Choroid plexus epithelial cell (primary cell): ENCODE measurements at places on chromosomes 2 and 18.
A peak's percentile ranks its signal among the peaks of the same experiment; 100 is the strongest.

- peak; percentile 17 for DNase-seq
Observed at GRCh38 chr2:101400048-101400447, 12.7 kb upstream of the CREG2 start.

DNA sequence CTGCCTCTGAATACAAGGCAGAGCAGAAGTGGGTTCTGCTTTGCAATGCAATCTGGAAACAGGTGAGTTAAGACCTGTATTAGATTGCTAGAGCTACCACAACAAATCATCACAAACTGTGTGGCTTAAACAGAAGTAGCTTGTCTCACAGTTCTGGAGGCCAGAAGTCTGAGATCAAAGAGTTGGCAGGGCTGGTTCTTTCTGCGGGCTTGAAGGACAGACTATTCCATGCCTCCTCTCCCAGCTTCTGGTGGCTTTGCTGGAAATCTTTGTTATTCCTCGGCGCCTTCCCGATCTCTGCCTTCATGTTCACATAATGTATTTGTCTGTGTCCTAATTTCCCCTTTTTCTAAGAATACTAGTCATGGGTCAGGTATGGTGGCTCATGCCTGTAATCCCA, 58.4 kb downstream of the SAP130 start:
- no peak for DNase-seq

DNA sequence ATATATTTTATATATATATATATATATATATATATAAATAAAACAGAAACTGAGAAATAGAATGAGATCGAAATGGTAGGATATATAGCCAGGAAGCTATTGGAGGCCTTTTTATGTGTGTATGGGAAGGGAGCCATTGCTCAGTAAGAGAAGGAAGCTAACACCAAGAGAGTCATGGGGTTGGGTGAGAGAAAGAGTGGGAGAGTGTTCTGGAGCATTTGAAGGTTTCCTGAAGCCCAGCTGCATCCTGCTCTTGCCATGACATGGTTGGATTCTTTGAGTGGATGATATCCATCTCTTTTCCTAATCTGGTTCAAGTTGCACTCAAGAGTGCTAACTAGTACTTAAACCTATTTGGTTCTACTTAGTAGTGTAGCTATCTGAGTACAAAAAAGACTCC, 282.3 kb downstream of the DYSF start:
- DNase-seq: no peak

DNA sequence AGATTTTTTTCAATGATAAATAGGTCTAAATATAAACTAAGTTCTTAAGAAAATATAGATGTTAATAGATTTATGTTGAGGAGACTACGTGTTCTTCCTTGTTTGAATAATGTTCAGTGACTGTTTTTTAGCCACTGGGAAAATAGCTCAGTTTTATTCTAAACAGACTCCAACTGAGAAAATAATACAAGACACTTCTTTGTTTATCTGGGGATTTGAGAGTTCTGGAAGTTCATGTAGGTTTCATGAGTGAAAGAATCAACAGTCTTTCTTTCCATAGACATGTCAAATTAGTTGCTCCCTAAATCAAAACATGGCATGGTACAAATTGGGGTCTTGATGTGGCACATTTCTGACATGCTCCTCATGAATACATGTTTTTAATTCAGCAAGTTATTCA, 177.7 kb downstream of the MREG start:
- DNase-seq: no peak

- DNase-seq: no peak
Observed at GRCh38 chr2:207090389-207090788, 75.4 kb downstream of the KLF7 start.
